ENCODE measurements at places on chromosomes 2 and 18.

DNA sequence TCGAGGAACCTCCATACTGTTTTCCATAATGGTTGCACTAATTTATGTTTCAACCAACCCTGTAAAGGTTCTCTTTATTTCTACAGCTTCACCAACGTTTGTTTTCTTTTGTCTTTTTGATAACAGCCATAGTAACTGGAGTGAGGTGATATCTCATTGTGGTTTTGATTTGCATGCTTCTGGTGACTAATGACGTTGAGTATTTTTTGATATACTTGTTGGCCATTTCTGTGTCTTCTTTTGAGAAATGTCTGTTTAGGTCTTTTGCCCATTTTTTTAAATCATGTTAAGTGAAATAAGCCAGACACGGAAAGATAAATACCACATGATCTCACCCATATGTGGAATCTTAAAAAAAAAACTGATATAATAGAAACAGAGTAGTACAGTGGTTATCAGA, 74.8 kb upstream of the SMIM21 start:
- DNase-seq = no peak

GRCh38 chr2:105779394-105779793, 34.7 kb downstream of the NCK2 start:
- no peak for DNase-seq

DNA sequence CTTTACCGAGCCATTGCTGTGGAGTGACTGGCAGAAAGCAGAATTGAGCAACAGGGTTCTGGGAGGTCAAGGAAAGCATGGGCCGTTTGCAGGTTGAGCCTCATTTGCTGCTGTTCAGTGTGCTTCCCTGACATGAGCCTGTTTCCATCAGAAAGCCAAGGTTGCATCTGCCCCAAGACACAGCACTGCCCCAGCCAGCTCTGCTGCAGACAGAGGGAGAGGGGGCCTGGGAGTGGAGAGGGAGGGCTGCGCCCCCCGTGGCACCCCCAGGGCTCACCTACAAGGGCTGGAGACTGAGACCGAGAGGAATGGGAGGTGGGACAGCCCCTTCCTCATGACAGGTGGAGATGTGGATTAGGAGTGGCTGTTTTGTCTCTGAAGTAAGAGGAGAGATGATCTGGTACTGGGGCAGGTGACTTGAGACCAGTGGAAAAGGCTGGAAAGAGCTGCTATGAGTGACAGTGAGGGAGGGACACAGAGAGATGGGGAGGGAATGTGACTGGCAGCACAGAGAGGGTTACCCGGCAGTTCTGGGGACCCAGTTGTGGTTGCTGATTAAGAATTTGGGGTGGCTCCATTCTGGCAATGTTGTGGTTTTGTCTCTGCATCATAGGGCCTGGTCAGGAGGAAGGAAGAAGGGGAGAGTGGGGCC, 218.0 kb downstream of the DYSF start:
- DNase-seq = no peak

GRCh38 chr2:63903003-63903402, 61.3 kb downstream of the UGP2 start:
- no peak for DNase-seq

DNA sequence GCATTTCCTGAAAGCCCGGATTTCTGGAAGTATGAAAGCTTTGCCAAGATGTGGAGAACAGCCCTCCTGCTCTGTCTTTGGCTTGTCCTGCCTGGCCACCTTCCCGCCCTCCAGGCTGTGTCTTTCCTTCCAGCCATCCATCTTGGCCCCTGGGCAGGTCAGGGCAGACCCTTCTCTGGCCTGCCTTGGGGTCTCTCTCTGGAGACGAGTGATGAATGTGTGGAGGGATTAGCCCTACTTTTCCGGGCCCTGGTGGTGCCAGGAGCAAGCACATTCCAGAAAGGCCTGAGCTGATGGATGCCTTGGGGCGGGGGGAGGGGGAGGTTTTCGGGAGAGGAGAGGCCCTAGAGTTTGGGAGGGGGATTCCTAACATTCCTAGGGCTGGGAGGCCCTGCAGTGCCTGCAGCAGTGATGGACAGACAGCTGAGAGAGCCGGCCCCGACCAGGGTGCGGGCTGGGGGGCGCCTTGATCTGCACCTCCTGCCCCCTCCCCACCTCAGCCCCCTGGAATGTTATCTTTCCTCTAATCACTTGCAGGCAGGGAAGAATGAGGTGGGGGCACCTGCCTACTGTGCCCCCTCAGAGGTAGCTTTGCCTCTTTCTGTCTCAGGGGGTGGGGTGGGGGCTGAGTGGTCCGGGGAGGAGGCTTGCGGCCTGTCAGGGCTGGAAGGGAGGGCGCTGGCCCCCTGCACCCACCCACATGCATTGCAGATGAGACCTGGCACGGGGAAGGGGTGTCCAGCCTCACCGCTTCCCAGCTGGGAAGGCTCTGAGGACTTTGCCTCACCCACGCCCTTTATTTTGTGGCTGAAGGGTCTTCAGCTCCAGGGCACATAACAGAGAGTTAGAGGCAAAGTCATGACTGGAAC, 156.2 kb downstream of the DDX1 start:
- no peak for DNase-seq

- DNase-seq = no peak
Measured at GRCh38 chr18:7000484-7001096, 117.0 kb downstream of the LAMA1 start.

DNA sequence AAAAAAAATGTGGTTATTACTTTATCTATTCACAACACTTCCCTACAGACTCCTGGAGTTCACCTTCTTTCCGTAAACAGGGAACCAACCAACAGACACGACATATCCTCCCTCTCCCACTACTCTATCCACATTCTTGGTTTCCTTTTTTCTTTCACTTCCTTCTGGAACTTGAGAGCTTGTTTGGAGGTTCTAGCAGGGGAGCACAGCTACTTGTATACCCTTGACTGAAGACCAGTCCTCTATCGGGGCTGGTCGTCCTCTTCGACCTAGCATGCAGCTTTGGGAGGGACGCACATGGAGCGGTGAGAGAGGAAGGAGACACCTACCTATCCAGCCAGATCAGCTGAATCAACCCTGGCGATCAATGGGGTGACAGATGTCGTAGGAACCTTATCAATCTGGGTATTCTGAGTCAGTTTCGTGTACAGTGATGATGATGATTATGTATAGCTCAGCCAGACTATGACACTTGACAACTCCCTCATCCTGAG, 43.5 kb upstream of the MSH2 start:
- DNase-seq = no peak

DNA sequence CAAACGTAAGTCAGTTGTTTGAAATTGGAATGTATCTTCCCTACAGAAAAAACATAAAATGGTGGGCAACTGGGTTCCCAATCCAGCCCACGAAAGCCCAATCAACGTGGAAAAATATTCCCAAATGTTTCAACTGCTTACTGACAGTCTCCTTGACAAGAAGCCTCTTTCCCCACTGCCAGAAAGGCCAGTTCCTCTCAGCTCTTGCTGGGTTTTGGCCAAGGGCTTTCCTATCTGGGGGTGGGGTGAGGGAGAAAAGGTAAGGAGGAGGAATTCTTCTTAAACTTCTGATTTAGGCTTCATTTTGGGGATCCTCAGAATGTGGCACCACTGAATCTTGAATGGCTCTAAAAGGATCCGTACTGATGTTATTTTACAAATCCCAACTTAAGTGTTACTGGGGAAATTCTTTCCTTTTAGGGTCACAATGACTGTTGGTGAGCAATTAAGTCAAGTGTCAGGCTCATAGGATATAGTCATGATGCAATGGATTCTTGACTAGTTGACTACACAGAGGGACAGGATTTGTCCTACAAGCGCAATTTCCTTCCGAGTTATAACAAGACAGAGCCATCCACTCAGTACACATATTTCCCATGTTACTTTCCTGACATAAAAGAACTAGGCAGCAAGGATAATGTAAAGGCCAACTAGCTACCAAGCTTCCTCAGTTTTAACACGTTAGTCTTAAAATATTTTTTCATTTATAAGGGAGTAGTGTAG, 73.6 kb downstream of the SPRED2 start:
- DNase-seq = no peak

GRCh38 chr18:22558945-22559385, 141.2 kb upstream of the CTAGE1 start:
- DNase-seq = no peak

DNA sequence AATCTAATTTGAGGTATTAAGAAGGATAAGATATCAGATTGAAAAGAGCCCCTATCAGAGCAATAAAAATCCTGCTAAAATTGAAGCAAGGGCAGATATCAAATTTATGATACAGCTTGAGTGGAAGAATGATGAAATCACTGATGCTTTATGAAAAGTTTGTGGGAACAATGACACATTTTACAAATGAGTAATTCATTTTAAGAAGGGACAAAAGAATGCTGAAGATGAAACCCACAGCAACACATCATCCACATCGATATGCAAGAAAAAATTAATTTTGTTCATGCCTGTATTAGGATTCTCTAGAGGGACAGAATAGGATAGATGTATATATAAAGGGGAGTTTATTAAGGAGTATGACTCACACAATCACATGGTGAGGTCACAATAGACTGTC, 355.6 kb upstream of the GYPC start:
- no peak for DNase-seq

DNA sequence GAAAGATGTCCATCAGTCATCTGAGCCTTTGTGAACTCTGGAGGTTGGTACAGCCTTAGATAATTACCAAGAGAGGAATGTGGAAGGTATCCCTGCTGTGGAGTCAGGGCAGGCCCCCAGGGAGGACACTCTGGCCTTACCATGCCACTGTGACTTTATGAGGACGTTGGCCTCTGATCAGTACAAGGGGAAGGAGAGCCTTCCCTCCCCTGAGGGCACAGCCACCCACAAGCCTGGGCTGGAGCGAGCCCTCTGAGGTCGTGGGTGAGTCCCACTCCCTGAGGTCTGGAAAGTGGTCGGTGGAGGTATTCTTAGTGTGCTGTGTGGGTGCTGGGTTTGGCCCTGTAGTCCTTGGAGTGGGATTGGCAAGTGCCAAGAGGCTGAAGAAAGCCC, 91.6 kb downstream of the STPG4 start:
- DNase-seq = no peak

GRCh38 chr2:231717281-231718171, 9.2 kb downstream of the PTMA start:
- no peak for DNase-seq

GRCh38 chr2:96506907-96507240, 1.7 kb upstream of the NEURL3 start:
- no peak for DNase-seq

DNA sequence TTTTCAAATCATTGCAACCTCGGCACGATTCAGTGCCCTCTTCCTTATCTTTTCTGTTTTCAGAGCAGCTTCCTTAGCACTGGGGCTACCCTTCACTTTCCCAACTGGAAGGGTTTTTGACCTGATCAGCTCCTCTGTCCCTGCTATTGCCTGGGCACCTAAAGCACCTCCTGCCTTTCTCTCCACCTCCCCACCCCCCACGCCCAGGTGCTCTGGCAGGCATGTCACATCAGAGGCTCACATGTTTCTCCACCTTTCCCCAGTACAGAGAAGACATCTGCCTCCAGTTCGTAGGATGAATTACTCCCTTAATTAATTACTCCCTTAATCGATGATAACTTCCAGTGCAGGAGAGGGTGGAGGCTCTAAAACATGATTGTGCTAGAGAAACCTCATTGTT, 88.7 kb upstream of the LCLAT1 start:
- no peak for DNase-seq

- no peak for DNase-seq
Measured at GRCh38 chr2:37396890-37397565, 52.6 kb downstream of the QPCT start.

- no peak for DNase-seq
Measured at GRCh38 chr18:48055351-48055750, 124.9 kb upstream of the SMAD2 start.

DNA sequence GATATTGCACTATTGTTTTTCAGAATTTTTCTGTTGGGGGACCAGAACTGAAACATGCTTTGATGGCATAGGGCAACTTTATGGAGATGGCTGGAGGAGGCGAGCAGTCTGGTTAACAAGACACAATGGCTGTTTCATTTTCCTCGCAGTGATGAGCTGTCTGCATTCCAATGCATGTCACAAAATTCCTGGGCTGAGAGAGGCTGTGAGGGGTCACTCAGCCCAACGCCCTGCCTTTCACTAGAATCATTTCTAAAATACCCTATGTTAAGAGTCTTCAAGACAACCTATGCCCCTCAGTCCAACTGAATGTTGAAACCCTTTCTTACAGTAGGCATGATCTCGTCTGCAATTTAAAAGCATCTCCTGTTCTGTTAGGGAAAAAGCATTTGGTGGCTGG, 1090.0 kb downstream of the BCL11A start:
- DNase-seq = no peak

- DNase-seq = no peak
Measured at GRCh38 chr2:161246281-161246680, 61.9 kb upstream of the PSMD14 start.
